Karpas-422 (cell line): ENCODE measurements at places on chromosomes 7 and 10. TPM values are rescaled to one million over a fixed set of nuclear protein-coding genes. Genes with fewer than 3 reads are reported as not detected.

- DNase-seq = no peak
These were observed 13.9 kb downstream of the ZNF488 start for GRCh38 chr10:47370015-47370767.

DNA sequence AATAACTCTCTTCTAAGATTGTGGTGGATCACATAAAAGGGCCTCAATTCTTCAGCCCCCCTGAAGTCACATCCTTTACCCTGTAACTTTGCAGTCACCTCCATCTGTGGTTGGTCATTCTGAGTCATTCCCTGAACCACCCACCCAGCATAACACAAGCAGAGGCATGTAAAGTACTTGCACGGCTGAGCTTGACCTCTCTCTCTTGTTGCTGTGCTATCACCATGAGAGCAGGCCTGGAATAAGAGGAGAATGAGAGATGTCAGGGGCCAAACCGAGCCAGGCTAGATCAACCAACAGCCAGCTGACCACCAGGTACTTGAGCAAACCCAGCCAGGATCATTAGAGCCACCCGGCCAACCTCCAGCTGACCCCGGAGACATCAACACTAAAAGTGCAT is 13.5 kb upstream of the STK17A start:
- no peak for DNase-seq

DNA sequence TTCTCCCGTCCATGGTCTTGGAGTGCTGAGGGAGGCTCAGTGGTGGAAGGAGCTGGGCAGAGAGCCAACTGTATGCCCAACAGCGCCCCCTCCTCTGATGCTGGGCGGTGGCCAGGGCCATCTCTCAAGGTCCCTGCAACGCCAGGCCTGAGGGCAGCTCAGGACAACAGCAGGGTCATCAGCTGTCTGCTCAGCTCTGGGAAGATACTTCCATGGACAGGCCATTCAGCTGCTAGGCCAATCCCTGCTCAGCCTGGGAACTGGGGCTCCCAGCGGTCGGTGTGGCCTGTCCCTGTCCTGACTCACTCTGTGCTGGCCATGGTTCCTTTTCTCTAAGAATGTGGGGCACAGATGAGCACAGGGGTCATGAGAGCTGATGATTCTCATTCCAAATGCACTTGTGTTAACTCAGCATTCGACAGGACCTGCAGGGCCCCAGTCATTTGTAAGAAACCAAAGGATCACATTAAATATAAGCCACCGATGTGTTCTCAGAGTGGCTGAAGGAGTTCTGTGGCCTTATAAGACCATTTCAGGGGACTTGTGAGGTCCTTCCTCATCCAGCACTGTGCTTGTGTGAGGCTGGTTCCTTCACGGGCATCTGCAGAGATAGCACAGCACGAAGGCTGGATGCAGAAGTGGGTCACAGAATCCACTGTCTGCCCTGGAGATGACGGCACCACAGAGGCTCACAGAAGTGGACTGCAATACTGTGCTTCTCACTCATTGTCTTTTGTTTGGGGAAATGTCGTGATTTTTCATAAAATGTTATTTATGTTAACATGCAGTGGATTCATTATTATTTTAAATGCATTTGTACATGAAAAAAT is 73.0 kb downstream of the ADCY1 start:
- DNase-seq = no peak

- no peak for DNase-seq
These were observed 57.5 kb upstream of the ZNF32 start for GRCh38 chr10:43706166-43706565.

DNA sequence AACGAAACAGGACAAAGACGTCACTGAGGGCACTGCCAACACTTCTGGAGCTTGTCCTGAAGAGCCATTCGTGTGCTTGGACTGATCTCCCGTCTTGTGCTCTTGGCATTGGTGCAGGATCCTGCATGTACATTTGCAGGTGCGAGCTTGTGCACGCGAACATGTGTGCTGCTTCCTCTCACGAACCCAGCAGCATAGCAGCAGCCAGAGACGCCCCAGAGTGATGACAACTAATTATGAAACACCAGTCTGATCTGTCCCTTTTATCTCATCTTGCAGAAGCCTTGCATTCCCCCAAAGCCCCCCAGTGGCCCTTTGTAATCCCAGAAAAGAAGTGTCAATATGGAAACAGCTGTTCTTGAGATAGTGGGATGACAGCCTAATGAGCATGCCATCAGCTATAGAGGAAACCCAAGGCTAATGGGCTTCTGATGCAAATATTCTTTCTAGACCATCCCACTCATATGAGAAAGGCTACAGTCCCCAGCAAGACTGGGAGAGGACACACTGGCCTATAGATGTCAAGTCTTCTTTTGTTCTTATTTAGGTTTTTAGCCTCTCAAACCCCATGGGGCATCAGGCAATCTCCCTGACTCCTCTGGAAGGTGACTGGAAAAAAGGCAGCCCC is 310.6 kb downstream of the FRMD4A start:
- DNase-seq = no peak

GRCh38 chr7:148037044-148037443 is 553.5 kb upstream of the C7orf33 start:
- no peak for DNase-seq

- no peak for DNase-seq
These were observed 186.6 kb upstream of the INHBA start for GRCh38 chr7:41889472-41889871.

Gene PNLIP
- total RNA-seq = not detected in 2 replicates
